ENCODE measurements at places on chromosomes 2 and 18.
A peak's percentile ranks its signal among the peaks of the same experiment; 100 is the strongest.

GRCh38 chr2:165794536-165794928 is 485 bp upstream of the GALNT3 start:
- no peak for DNase-seq

- DNase-seq, result no peak
Measured at GRCh38 chr2:177715771-177716170, 323.2 kb downstream of the AGPS start.

GRCh38 chr2:15782769-15783294 is 157.5 kb upstream of the MYCN start:
- DNase-seq, result no peak

DNA sequence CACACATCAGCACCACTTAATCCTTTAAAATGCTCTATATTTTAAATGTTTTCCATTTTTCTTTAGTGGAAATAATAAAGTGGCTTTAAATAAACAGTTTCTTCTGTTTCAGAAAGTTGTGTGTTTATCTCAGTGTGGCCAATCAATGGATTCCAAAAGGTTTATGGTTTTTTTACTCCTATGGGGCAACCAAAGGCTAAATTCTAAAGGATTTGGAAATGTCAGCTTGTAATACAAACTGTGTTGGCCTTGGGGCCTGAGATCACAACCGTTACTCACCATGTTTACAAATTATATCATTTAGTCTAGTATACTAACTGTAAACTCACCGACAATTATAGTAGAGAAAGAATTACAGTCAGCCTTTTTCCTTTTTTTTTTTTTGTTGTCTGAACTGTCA is 827.2 kb downstream of the EPHA4 start:
- no peak for DNase-seq

GRCh38 chr2:10141736-10142639 is 19.4 kb downstream of the RRM2 start:
- DNase-seq, result no peak

DNA sequence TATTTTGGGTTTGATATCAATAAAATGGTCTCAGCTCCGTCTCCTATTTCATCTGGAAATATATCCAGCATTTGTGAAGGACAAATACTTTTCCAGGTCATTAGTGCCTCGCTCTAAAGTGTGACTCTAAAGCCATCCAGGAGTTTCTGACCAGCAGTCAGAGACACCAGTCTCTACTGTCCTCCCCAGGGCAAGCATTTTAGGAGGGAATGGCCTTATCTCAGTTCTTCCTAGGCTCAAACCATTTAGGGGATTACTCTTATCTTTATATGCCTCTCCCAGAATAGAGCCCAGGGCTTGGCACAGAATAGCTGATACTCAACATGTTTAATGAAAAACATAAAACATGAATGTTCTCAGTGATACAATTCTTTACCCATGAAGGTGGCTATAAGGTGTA is 187.6 kb downstream of the NAPG start:
- no peak for DNase-seq

DNA sequence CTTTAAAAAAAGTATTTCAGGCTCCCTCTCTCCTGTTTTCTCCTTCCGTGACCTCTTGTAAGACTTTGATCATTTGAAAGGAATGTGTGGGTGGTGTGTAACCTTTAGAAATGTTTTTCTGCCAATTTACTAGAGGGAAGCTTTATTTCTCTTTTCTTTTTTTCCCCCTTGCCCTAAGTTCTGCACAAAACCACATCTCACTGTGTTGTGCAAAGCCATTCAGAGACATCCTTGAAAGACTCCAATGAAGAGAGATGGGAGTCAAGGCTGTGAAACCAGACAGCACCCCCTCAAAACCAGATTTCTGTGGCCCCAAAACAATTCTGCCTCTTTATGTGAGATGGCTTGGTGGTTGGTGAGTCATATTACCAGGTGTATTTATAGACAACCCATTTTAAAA is 184.6 kb upstream of the ERBB4 start:
- DNase-seq, result no peak

- no peak for DNase-seq
Measured at GRCh38 chr2:159873258-159873657, 75.2 kb upstream of the CD302 start.

DNA sequence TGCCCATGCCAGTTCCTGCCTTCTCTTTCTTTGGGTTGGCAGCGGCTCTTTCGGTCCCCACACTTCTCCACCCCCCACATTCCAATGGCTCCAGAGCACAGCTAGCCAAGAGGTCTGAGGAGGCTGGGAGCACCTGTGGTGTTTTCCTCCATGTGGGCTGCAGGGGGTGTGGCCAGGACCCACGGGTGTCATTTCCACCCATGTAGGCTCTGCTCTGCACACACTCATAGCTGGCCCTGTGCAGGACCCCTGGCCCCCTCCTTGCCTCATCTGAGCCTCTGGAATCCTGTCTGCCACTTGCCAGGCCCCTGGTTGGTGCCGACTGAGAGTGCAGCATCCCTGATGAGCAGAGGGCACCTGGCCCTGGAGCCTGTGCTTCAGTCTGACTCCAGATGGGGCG is 46.3 kb downstream of the DYSF start:
- DNase-seq, result no peak

GRCh38 chr2:49002750-49003149 is 151.6 kb downstream of the FSHR start:
- no peak for DNase-seq

DNA sequence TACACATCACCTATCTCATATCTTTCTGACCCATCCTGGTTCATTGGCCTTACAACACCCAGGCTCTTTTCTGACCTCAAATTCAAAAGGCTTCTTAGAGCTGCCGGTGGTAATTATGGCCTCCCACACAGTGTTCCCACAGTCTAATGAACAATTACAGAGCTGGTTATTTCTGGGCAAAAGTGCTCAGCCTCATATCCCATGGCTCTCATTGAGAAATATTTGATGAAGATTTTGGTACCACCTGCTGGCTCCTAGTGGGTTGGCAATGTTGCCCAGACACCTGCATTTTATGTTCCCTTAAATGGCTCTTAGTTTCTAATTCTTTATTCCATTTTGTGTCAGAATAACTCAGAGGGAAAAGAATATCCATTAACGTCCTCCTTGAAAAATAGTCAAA is 20.1 kb upstream of the SCYGR2 start:
- no peak for DNase-seq

- DNase-seq, result no peak
Measured at GRCh38 chr2:8346208-8346607, 335.6 kb upstream of the ID2 start.

DNA sequence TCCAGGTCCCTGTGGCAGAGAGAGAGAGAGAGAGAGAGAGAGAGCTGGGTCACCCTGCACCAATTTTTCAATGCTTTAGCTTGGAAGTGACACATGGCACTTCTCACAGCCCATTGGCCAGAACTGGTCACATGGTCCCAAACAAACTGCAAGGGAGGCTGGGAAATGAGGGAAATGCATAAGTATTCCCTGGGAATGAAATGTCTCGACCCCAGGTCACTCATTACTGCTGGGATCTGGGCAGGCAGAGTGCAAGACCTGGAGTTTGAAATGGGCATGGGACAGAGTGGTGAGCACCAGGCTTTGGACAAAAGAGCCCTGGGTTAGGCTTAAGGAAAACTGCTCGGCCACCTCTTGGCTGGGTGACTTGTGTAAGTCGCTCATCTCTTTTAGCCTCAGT is 37.0 kb downstream of the SMAD7 start:
- no peak for DNase-seq

GRCh38 chr2:108918941-108919341 is 70.1 kb downstream of the EDAR start:
- peak; percentile 1 for DNase-seq

- DNase-seq, result no peak
Measured at GRCh38 chr2:95388091-95388692, 14.3 kb upstream of the FAHD2A start.

DNA sequence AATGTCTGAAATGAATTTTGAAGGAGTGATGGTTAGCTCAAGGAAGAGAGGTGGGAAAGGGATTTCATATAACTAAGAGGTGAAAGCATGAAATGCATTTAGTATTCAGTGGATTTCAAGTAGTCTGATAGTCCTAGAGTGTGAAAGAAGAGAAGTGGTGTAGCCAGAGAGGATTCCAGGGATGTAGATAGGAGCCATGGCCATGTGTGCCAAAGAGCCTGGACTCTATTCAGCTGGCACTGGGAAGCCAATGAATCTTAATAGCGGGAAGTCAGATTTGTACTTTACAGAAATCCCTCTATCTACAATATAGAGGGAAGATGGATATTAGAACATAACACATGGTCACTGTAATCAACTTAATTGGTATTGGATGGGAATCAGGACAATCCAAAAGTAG is 8.3 kb upstream of the BOLL start:
- DNase-seq, result no peak

GRCh38 chr18:57846258-57846657 is 43.1 kb upstream of the ATP8B1 start:
- no peak for DNase-seq

DNA sequence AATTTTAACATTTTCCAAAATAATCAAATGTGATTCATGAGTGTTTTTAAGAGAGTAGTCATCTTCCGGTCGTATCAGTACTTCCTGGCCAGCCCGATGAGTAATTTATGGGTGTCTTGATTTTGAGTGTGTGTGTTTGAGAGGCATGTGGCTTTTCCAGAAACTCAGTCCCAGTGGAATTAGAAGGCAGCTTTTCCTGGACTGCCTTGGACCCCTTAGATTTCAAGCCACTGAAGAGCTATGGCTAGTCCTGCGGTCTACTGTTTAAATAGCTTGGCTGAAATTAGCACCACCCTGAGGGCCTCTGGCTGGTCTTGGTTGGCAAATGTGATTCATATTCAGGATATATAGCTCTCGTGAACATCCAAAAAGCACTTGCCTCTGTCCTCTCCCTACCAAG is 59.4 kb downstream of the HK2 start:
- DNase-seq, result no peak

DNA sequence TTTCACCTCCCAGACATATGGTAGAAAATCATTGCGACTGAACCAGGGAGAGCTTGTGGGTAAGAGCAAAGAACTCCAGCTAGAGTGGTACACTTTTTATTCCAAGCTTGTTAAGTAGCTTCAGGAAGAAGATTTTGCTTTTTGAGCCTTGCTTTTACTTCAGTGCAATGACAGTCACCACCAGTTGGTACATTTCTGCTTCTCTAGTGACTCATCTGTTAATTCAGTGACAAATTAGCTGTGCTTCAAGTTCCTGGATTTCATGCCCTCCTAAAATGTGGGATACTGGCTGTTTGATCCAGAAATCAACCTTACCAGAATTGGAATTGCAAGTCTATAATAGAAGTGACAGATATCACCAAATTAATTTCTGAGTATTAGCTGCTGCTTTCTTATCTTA is 117.6 kb upstream of the TTN start:
- no peak for DNase-seq

DNA sequence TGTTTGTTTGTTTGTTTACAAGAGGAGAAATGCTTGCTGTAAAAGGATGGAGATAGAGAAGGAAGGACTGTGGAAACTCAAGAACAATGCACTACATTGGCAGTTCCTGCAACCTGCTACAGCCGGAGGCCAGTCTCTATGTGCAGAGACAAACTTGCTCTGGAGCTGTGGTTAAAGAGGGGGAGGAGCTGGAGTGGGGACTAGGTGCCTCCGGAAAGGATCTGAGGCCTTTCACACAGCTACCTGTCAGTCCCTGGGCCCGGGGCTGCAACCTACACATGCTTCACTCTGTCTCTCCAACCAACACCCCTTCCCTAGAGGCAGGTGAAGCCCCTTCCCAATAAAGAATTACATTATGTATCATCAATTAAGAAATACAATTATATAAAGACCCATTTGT is 1234.0 kb upstream of the ZEB2 start:
- no peak for DNase-seq

- DNase-seq, result no peak
Measured at GRCh38 chr2:9364791-9365497, 58.4 kb downstream of the ITGB1BP1 start.

- no peak for DNase-seq
Measured at GRCh38 chr2:159157361-159158209, 128.9 kb downstream of the WDSUB1 start.

DNA sequence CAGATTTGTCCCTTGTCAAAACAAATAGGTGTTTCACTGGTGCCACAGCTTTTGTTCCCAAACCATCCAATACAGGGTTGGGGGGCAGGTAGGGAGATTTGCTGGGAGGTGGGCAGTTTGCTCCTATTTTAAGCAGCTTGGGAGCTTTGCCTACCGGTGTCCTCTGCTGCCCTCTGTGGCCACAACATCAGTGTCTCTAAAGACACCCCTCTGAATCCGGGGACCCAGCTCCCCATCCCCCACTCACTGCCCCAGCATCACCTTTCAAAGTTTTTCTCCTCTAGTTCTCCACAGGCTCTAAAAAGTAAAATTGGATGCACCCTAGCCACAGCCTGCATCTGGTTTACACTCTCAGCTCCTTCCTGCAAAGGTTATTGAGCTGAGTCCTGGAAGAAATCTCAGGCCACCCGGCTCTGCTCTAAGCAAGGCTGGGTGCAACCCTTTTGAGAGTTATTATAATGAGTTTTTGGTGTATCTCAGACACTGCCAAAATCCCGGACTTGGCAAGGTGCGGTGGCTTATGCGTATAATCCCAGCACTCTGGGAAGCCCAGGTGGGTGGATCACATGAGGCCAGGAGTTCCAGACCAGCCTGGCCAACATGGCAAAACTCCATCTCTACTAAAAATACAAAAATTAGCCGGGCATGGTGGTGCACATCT is 2.9 kb upstream of the EPAS1 start:
- DNase-seq, result no peak

DNA sequence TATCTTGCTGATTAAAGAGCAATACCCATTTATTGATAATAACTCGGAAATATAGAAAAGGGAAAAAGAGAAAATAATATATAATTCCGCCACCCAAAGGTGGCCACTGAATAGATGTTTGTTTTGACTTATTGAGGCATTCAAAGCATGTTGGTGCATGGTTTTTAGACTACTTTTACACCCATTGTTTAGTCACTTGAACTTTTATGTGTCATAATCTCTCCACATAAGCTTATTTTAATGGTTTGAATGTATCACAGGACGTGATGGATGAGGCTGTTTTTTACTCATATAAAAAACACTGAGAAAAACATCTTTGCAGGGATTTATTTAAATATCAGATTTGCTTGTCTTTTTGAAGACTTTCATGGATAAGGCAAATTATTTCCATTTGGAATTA is 120.4 kb downstream of the ACKR3 start:
- DNase-seq, result no peak

- DNase-seq, result no peak
Measured at GRCh38 chr2:181943411-181944124, 42.1 kb upstream of the PPP1R1C start.

- no peak for DNase-seq
Measured at GRCh38 chr18:79424880-79425568, 29.3 kb downstream of the NFATC1 start.

DNA sequence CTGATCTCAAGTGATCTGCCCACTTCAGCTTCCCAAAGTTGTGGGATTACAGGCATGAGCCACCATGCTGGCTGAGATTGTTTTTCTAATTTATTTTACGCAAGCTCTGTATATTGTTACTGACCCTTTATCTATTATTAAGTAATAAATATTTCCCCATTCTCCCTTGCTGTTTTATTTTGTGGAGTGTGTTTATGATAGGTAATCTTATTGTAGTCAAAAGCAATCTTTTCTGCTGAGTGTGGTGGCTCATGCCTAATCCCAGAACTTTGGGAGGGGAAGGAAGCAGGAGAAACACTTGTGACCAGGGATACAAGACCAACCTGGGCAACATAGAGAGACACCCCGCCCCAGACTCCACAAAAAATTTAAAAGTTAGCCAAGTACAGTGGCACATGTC is 55.2 kb upstream of the RTN4 start:
- no peak for DNase-seq
